Mesenteric fat pad (tissue), 1 donor: ENCODE measurements at places on chromosomes 3 and 15.

- no peak for DNase-seq
Observed at GRCh38 chr15:85480923-85481322, 100.5 kb downstream of the AKAP13 start.

GRCh38 chr15:84638103-84638502 lies 16.0 kb downstream of the WDR73 start:
- DNase-seq: no peak

DNA sequence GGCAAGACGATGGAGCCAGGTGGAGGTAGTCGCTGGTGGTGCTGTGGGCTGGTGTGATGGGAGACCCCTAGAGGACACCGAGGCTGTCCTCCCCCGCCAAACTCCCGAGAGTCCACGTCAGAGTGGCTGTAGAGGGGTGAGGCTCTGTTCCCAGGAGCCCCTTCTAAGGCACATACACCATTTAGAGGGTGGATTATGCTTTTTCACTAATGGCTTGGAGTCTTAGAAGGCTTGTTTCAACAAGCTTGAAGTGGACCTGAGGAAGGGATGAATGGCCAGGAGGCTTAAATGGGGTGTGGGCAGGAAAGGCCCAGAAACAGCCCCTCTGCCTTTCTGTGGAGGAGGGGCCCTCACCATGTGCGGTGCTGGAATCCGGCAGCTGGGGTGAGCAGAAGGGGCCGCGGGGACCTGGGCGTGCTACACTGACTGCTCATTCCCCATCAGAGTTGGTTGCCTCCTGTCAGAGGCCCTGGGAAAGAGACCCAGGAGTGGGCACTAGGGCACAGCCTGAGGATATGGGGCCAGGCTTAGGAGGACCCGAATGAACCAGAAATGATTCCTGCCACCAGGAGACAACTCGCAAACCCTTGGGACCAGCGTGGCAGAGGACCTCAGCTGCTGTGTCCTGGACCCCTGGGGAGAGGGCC lies 66.2 kb downstream of the FEM1B start:
- no peak for DNase-seq

DNA sequence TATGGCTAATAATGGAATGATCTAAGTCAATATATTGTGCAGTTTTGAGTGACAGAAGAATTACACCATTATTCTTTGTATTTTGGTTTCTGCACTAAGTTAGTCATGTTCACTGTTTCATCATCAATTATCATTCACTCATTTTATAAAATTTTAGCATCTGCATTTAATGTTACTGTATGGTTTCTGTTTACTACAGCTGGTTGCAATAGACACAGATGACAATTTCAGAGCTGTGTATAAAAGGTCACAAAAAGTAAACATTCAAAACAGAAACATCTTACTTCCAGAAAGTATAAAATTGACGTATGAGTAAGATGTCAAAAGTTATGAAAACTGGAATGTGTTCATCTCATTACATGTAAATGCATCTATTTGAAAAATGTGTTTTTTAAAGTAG lies 111.1 kb upstream of the GBE1 start:
- DNase-seq: no peak

GRCh38 chr3:72310419-72311380 lies 525.8 kb upstream of the PROK2 start:
- DNase-seq: no peak

- DNase-seq: no peak
Observed at GRCh38 chr3:34106879-34107278, 308.4 kb downstream of the PDCD6IP start.

- no peak for DNase-seq
Observed at GRCh38 chr3:48788544-48789162, 59.0 kb downstream of the PRKAR2A start.

GRCh38 chr3:133457465-133458067 lies 57.7 kb downstream of the BFSP2 start:
- DNase-seq: no peak

DNA sequence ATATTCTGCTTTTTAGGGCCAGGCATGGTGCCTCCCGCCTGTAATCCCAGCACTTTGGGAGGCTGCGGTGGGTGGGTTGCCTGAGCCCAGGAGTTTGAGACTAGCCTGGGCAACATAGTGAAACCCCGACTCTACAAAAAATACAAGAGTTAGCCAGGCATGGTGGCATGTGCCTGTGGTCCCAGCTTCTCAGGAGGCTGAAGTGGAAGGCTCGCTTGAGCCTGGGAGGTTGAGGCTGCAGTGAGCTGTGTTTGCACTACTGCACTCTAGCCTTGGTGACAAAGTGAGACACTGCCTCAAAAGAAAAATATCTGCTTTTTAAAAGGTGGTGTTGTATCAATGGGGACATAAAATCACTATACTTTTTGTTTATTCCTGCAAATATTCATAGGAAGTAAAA lies 112.8 kb downstream of the C3orf38 start:
- DNase-seq: no peak

DNA sequence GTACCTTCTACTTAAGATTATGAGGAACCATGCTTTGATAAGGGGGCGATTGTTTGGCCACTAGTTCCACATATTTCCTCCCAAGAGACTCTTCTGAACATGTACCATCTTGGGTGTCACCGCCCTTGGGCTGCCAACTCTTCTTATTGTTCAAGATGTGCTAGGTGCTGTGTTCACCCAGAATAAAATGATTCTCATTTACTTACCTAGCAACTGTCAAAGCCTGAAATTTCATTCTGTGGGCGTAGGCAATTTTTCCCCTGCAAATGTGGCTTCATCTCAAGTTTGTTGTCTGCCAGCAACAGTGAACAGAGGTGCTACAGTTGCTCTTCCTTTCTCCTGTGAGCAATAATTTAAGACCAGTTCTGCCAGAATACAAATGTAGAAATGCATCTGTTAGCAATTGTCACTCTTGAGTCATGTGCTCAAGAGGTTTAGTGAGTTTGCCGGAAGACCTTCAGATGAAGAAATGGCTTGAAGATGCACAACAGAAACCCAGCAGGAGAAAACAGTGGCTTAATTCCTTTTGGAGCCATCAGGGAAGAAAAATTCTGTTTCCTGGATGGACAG lies 41.3 kb upstream of the RARB start:
- DNase-seq: no peak

- DNase-seq: no peak
Observed at GRCh38 chr3:185764980-185765370, 59.9 kb downstream of the IGF2BP2 start.

DNA sequence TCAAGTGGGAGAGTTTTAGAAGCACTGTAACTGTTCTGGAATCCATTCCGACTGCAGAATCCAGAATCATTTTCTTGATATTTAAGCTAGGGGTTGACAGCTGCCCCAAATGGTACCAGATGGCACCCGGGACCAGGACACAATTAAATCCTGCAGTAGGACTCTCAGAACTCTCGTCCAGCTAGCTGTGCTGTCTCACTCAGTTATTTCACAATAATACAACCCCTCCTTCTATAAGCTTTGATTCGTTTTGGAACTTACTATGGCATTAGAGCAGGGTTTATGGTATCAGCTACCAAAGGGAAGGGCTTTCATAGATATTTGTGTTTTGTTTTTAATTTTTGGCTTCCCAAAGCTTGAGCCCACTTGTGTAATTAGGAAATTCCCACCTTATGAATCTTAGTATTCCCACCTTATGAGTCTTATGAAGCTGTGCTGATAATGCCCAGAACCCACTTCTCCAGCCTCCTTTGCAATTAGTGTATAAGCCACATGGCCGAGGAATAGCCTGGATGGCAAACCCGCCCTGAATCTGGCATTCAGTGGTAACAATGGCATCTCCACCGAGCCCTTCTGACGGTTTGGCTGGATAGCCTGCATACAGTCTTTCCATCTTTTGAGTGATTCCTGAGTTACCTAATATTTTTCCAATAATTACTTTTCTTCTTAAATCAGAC lies 120.1 kb downstream of the UACA start:
- no peak for DNase-seq

- no peak for DNase-seq
Observed at GRCh38 chr15:52652984-52653383, 26.2 kb downstream of the ATOSA start.

GRCh38 chr3:188947401-188948280 lies 224.1 kb upstream of the TPRG1 start:
- DNase-seq: no peak

DNA sequence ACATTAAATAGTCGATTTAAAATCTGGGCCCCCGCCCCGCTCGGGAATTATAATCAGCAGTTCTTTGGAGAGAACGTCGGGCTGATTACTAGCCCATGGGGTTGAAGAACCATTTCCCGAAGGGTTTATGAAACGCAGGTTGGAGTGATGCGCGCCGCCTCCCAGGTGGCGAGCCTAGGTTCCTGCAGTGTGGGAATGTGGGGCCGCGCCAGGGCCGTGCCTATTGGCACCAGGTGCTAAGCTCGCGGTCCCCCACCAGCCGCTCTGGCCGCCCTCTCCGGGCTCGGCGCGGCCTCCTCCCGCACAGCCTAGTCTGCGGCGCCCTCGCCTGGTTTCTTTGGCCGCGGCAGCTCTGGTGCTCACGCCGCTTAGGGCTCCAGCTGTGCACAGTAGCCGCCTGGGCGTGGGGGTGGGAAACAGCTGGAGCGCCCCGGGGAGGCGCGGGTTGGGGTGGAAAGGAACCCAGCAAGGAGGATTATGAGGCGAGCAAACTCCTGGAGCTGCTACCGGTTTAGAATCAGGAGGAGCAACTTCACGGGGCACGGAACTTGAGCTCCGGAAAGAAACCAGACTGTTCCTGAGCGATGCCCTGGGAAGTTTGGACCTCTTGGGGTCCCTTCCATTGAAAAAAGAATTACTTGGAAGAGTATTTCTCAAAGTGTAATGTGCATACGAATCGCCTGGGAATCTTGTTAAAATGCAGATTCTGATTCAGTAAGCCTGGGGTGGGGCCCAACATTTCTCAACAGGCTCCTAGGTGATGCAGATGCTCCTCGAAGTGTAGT lies 5.6 kb upstream of the MECOM start:
- no peak for DNase-seq

DNA sequence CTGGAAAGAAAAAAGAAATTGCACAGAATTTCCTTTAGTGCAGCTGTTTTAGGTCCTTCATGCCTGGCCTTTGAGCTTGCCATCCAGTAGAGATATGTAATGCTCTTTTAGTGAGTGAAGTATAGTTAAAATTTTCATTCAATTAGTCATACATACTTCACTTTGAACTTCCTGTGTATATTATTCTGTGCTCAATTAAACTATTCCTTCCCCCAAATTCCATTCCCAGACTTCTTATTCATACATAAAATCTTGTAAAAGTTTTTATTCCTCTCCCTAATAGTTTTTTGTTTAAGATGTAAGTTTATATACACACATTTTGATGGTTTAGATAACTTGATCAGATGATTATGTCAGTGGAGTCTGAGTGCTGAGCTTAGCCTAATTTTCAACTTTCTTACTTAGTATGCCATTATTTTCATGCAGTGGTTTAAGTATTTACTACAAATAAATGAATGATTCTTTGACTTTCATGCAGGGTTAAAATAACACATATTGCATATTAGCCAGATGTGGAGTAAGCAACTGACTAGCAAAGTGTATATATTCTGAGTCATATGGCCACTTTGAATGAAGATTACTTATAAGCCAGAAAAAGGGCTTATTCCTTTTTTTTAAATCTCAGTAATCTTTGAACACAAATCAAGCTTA lies 42.5 kb upstream of the ABHD10 start:
- DNase-seq: no peak

- DNase-seq: peak; percentile 75
Observed at GRCh38 chr15:78384651-78385050, 44.5 kb downstream of the CRABP1 start.

DNA sequence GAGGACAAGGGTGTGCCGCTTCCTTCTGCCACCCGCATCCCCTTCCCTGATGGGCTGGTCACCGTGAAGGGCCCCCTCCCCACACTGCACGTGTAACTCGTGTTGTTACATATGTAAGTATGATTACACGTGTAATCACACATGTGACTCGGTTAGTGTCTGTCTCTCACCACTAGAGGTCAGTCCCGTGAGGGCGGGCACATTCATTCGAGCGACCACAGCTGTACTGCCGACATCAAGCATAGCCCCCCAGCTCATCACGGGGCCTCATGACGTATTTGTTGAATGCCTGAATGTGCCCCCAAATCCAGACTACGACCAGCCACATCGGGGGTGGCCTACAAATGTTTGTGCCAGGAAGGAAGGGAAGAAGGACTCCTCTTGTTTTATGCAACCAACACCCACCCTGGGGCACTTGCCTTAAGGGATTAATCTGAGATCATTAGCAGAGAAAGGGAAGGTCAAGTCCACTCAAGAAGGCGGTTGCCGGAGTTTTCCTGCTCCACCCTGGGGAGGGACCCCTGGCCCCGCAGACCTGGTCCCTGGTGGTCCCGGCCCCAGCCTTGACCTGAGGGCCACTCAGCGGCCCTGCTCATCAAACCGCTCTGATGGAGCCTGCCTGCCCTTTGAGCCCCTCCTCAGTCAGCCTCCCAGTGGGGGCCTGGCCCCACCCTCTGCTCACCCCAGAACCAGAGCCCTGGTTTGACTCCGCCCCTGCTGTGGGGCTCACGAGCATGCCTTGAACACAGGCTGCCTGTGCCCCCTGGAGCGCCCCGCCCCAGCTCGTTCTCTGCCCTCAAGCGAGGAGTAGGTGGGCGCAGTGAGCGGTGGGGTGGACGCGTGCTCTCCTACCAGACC lies 52.8 kb downstream of the RGMA start:
- peak; percentile 88 for DNase-seq

DNA sequence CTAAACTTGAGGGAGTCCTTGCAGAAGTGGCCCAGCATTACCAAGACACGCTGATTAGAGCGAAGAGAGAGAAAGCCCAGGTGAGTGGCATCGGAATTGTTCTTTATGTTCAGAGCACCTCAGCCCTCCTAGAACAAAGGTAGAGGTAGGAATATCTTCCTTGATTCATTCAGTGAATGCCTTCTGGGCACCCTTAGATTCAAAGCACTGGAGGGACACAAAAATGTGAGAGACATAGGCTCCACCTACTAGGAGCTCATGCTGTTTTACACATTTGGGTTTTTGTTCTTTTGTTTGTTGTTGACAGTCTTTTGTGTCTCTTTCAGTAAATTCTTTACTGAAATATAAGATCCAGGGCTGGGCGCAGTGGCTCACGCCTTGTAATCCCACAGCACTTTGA lies 68.2 kb downstream of the IQGAP1 start:
- DNase-seq: no peak

DNA sequence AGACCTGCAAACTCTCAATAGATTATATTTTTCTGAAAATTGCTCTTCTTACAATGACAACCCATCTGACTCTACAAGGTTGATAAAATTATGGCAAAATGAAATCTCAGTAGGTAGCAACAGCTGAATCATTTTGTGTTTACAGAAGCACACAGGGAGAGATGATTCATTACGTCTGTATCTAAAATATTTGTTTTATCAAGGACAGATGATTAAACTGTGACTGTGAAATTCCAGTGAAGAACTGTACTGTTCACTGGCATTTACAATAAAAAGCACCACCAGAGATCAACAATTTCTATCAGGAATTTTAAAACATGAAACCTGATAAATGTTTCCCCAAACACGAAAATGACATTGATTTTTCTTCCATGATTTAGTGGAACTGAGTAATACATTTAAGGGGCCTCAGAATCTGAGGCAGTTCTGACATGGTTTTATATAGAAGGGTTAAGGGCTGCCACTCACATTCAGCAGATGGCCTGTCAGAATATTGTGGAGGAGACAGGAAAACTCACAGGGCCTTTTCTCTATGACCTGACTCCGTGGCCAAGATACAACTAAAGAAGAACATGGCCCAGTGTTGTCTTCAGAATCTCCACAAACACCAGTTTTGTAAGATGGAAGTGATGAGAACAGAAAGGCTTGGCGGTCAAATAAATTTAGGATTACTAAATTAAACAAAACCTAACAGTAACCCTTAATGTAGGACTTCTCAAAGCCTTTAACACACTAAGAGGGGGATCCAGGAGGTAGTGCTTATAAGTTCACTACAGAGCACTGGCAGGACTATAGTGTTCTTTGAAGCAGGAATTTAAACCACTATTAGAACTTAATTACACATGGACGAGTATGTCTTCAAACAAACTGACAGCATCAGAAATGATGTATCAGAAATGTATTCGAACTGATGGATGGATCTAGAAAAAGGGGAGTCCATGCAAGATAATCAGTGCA lies 25.9 kb downstream of the RAD18 start:
- no peak for DNase-seq
